ENCODE measurements at places on chromosomes 1 and 21.

DNA sequence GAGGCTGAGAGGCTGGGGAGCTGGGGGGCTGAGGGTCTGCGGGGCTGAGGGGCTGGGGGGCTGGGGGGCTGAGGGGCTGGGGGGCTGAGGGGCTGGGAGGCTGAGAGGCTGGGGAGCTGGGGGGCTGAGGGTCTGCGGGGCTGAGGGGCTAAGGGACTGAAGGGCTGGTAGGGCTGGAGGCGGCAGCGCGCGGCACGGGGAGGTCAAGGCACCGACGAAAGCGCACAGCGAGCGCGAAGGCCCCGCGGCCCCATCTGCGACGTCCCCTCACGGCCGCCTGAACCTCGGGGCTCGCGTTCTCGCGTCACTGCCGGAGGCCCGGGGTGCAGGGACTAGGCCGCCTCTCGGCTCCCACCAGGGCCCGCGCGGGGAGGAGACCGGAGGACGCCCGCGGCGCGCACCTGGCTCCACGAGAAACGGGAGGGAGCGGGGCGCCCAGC, 356 bp downstream of the INTS11 start:
- DNase-seq, result no peak

DNA sequence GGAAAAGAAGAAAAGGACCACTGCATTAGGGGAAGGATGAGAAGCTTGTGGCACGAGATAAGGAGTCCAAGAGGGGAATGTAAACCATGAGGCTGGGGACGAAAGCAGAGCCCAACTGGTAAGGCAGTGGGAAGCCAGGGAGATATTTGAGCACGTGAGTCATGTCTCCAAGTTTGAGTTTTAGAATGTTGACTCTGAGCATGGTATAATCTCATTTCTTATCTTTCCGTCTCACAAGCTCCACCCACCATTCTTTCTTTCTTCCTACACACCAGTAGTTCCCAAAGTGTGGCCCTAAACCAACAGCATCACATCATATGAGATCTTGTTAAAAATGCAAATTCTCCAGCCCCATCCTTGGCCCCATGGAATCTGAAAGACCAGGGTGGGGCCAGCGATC, 145.3 kb downstream of the PLPP3 start:
- no peak for DNase-seq

GRCh38 chr1:223201967-223202366, 58.9 kb upstream of the TLR5 start:
- no peak for DNase-seq

DNA sequence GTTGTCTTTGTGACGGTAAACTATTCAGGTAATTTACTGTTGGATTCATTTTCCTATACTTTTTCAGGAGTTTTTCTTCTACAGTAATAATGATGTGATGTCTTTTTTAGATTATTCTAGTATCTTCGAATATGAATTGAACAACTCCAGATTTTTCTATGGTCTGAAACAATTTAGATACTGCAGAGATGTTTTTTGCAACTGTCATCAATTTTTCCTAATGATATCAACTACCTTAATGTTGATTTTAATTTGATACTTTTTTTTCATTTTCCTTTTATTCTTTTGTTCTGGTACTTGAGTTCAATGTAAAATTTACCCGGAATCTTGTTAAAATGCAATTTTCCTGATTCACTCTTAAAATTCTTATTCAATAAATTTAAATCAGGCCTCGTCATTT, 110.4 kb downstream of the KCNT2 start:
- no peak for DNase-seq

GRCh38 chr1:164759979-164760469, 201.0 kb downstream of the PBX1 start:
- no peak for DNase-seq

DNA sequence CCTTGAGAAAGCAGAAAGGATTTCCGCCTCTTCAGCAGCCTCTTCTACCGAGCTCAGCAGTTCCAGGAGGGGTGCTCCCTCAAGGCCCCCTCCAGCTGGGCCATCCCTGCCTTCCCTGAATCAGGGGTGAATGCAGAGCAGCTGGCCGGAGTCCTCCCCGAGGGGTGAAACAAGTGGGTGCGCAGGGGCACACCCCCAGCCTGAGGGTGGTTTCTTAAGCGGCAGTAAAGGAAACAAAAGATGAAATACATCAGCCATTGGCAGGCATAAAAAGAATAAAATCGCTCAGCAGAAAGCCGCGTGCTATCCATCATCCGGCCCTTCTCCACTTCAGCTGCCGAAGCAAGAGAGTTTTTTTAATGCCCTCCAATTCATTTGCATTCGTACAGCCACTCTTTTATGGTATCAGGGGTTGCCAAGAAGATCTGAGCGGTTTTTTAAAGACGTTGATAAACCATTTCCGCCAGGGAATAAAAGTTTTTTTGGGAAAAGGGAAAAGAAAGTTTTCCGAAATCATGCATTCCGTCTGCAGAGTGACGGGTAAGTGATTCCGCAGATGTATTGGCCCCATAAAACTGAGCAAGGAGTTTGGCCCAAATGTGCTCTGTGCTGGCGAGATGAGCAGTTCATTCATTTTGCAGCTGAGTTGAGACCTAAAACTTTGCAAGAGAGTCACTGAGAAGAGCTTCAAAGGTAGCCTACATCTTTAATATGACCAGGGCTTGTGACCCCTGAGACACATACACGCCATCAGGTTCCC, 73.7 kb upstream of the ZC3H12A start:
- no peak for DNase-seq

DNA sequence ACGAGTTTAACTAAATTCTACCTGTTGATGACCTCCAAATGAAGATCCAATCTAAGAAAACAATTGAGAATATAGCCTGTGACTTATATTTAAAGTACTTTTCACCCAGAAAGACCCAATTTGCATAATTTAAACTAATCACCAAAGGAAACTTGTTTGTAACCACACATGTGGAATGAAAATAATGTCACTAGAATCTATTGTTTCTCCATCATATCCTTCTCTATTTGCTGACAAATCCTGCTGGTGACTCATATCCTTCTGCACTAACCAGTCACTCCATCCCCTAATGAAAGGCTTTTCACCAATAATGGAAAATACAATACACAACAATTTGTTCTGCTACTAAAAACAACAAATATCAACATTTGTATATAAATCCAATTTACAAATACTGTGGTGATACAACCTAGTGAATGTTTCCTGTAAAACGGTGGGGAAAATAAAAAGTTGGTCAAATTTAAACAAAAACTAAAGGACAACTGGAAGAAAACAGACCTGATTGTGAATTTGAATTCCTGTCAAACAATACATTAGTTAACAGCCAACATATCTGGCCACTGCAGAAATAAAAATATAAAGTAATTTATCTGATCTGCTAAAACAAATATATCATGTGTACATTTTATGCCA, 6.5 kb downstream of the PTP4A2 start:
- DNase-seq, result peak; percentile 43

- no peak for DNase-seq
Measured at GRCh38 chr21:15222707-15223106, 157.9 kb upstream of the NRIP1 start.

- no peak for DNase-seq
Measured at GRCh38 chr1:1084372-1085170, 10.5 kb upstream of the RNF223 start.

Measured in AG20443 (cell line).